Activated T-cell treated with anti-CD3 and anti-CD28 coated beads for 48 hours (primary cell): ENCODE measurements at places on chromosomes 4 and X.
A peak's percentile ranks its signal among the peaks of the same experiment; 100 is the strongest.

DNA sequence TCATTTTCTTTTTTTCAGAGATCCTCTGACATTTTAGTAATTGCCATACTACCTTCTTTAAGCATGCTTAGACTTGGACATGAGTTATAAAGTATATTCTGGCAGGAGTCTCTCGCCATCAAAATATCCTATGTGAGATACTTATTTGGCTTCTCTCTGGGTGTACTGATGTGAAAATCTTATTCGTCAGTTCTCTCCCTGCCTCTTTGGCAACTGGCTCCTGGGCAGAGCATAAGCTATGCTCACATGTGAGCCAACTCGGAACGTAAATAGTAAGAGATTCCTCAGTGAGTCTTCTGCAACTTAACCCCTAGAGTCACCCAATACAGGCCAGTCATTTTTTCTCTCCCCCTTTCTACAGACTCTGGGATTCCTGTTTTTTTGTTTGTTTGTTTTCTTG, 91.6 kb downstream of the MAGEB17 start:
- DNase-seq = no peak

DNA sequence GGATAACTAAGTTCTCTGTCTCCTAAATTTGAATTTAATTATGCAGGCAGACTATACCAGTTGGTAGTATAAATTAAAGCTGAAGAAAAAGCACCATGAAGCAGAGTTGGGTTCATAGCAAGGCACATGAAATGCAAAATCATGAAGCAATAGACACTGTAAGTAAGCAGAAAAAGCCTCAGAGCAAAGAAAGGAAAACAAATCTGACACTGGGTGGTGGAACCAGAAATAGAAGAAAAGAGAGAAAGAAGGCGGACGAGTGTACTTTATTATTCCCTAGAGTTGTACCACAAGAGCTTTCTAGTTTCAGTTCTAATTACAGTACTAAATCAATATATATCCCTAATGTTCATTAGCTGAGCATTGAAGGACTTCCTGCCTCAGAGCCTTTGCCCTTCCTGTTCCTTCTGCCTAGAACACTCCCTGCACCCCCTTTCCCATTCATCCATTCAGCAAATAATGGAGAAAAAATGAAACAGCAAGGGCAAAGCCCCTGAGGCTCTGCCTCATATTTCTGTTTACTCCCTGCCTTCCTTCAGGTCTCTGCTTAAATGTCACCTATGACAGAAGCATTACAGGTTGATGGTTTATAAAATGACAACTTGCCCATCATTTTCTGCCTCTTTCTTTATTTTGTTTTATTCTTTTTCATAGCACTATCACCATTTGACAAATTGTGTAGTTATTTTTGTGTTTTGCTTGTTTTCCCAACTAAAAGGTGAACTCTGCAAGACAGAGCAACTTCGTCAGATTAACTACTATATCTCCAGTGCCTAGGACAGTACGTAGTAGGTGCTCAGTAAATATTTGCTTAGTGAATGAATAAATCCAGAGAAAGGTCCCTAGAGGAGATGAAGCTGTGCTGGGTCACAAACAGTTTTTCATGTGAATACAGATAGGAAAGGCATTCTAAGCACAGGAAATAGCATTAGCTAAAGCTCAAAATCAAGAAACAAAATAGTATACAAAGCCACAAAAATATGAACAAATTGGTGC, 154.0 kb upstream of the RASGEF1B start:
- no peak for DNase-seq

DNA sequence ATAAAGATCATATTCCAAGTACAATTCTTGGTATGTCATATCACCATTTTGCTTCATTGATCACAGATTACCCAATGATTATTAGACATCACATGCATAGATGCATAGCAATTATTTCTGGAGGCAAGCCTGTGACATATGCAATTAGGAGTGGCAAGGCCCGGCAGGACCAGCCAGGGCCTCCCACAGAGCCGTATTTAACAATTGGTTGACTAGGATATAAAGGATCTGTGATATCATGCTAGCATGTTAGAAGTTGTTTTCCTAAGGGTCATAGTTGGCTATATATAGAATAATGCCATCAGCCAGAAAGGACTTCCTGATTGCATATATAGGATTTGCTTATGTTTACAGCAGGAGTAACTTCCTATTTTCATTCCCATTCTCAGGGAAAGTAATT, 103.5 kb upstream of the OTUD4 start:
- DNase-seq = no peak

DNA sequence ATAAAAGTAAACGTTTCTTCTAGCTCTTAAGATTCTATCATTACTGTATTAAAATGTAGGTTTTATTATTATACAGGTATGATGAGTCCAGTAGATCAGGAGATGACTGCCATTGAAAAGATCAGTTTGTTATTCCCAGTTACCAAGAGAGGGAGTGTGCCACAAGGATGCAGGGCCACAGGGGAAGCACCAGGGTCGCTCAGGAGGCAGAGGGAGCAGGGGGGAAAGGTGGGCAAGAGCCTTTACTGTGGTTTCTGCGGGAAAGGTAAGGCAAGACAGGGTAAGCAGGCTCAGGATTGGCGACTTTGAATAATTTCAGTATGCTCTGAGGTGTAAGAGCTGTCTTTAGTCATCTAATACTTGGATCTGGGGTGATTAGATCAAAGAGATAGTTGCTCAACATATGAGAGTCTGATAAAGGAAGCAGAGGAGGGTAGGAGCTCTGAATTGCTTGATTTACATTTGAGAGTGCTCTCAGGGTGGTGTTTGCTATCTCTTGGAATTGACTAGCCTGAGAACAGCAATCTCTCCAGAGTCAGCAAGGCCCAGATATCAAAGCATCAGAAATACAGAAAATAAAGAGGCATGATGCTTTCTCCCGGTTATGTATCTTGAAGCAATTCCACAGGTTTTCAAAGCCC, 86.0 kb downstream of the NDST3 start:
- DNase-seq = no peak

DNA sequence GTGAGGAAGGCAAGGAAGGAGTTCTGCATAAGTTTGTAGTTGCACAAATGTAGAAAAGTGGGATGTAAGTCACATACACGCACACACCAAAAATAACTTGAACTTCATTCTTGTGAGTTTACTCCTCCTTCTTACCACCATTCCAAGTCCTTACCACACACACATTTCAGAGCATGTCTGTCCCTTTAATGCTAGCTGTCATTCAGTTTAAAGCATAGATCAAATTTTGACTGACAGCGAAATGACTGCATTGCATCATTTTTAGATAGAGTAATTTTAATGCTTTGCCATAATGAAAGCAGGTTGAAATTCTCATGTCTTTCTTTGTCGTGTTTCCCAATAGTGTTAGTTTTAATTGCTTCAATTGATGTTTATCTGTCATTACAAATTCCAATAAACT, 629.6 kb upstream of the HTR2C start:
- no peak for DNase-seq

DNA sequence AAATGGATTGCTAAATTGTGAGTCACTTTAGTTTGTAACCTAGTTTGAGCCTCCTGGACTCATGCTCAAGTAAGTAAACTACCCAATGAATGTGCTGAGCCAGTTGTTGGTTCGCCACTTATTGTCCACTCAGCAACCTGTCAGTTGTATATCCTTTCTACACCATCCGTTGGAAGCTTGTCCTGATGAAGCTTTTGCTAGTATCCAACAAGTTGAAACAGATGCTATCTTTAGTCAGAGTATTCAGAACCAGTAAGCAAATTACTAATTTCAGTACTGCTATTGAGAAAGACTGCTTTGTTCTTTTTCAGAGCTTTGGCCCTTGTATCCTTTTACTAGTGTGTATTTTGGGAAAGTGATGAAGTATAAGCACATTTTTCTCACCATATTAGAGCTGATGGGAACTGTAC, 4.3 kb upstream of the NAA15 start:
- DNase-seq = no peak

DNA sequence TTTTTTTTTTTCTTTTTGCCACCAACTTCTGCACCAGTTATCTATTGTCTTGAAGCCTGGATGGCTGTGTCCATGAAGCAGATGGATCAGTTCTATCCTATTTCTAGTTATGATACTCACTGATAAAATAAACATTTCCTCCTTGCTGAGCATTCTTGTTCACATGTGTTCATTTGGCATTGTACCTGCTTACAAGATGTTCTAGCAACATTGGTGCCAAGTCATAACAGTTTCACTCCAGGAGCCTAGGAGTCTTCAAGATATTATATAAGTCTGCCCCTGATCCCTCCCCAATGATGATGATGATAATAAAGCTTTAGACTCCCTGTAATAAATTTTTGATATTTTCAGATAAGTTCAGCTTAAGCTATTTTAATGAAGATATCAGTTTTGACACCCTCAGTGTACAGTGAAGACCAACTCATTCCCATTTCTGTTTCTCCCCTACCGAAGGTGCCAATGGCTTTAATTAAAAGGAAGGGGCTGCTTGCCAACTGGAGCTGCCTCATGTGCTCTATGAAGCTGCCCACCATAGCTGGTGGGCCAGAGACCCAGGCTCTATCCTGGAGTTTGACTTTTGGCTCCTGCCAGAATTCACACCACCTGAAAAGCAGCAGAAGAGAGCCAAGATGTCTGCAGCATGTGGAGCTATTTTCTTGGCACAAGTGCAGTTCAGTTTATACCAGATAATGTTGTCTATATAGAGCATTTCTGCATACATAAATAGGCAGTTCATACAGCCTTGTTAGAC, 265.4 kb upstream of the TET2 start:
- no peak for DNase-seq

GRCh38 chrX:48720577-48721250, 24.2 kb downstream of the SUV39H1 start:
- no peak for DNase-seq

DNA sequence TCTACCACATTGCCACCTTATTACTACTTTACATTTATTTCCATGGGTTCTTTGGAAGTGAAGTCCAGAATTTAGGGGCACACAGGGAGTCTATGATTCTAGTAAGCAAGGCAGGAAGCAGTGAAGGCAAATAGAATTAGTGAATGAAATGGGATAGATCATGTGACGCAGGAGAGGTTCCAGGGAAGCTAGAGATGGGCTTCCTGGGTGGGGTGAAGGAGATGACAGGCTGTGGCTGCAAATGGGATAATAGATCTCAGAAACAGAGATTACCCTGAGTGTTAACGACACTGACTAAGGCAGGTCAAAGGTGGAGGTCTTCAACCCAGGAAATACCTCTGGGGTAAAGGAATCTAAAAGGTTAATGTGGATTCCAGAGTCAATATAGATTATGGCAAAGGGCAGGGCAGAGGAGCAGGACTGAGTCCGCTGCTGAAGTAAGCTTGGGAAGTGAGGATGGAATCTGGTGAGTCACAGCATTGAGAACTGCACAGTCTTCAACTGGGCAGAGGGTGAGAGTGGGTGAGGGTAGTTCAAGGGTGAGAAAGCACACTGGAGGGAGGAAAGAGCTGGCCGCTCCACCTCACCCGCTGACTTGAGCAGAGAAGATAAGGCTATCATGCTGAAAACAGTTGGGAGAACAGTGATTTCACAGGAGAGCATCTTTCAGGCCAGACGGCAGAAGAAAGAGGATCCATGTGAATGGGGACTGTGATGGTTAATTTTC, 70.8 kb downstream of the ANXA3 start:
- DNase-seq = no peak

- DNase-seq = no peak
Observed at GRCh38 chrX:87475793-87476192, 41.8 kb upstream of the KLHL4 start.

DNA sequence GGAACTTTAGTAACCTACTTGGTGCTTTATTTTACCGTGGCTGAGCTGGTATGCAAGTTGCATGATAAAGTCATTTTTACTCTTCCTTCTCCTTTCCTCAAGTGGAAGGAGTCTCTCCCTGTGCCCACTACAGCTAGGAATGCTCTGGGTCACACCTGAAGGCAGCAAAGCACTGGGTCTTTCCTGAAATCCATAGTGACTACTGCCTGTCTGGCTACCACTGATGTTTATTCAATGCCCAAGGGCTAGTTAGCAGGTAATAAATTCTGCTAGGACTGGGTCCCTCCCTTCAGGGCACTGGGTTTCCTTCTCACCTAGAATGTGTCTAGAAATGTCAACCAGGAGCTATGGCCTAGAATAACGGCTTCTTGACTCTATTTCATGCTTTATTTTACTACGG, 1081.4 kb downstream of the FAT4 start:
- DNase-seq = no peak

DNA sequence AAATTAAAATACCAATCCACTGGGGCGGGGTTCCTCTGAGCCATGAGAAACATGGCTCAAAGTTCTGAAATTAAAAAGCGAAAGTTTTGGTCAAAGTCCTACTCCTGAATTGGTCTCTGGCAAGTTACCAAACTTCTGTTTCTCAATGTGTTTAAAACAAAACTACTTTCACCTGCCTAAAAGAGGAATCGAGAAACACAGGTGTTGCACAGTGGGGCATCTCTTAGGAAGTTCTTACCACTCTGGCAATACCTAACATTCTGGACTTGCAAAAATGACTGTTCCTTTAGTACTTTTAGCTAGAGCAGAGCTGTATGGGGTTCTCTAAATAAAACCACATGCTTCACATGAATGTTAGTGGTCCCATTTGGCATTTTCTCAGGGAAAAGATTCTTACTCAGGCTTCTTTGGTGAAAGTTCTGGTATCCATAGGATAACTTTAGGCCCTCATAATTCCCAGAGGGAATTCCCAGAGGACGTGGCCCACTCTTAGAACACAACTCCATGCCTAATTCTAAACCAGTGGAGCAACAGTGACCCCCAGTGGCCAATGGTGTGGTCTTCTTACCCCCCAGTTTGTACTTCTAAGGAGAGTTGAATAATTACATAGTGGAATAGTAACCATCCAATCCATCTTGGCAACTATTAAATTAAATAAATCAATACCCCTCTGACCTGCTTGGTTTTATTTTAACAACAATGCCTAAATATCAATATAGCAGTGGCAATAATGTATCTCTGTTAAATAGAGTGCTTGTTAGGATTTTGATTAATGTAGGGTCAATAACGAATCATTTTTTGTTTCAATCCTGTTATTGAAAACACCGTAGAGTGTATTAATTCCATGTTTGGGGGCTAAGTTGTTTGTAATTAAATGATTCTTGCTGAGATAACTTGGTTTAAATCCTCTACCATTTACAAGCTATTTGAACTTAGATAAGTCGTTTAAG, 21.9 kb downstream of the BMP3 start:
- peak; percentile 24 for DNase-seq

DNA sequence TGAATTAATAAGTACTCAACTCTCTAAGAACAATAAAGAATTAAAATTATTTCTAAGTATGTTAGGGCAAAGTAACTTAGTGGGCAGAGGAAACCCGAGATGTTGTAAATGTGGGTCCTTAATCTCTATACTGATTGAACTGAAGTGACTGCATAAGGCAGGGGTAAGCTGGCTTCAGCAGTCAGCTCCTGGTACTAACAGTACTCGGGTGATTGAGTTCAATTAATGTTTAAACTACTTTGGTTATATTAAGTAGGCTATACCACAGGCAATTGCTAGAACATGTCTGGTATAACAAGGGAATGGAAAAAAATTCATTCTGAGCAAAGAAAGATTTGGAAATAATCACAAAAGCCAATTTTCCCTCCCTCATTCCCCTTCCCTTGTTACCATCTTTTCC, 90.7 kb downstream of the LNX1 start:
- DNase-seq = no peak

GRCh38 chr4:119833611-119834010, 205.0 kb upstream of the PDE5A start:
- no peak for DNase-seq

GRCh38 chrX:124239324-124239723, 93.1 kb upstream of the TEX13D start:
- DNase-seq = no peak
